Endothelial cell (in vitro differentiated cells): ENCODE measurements at places on chromosomes 12 and 14.

DNA sequence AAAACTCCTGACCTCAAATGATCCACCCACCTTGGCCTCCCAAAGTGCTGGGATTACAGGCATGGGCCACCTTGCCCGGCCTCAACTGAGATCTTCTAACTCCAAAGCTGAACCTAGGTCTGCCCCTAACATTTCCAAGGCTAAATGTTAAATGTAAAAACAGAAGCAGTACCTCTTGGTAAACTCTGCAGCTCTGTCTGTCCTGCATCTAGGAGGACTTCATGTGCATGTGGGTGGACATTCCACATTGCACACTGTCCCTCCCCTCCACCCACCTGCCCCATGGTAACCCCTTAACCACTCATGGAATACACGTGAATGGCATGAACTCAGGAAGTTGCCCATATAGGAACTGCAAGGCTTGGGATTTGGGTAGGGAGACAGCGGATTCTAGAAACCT is 33.1 kb downstream of the SNX6 start:
- DNase-seq = no peak

DNA sequence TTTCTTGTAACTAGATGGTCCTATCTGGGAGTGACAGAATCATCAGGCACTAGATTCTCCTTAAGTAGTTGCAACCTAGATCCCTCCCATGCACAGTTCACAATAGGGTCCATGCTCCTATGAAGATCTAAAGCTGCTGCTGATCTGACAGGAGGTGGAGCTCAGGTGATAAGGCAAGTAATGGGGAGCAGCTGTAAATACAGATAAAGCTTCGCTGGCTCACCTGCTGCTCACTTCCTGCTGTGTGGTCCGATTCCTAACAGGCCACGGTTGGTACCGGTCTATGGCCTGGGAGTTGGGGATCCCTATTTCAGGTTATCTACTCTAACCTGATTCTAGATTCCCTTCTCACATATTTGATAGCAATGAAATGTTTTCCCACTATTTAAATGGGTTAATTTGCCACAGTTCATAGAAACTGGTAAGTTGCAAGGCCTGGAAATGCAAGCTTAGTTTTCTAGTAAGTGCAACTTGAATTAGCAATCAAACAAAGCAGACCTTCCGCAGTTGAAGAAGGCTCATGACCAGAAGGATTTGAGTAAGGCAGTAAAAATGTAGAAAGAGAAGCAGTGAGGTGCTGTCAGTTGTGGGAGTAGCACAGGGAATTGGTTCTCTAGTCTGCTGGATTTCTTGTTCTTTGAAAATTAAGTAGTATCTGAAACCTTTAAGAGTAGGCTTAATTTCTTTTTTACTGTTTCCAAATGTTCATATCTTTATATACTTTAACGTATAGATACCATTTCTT is 332.3 kb downstream of the EGLN3 start:
- DNase-seq = no peak

DNA sequence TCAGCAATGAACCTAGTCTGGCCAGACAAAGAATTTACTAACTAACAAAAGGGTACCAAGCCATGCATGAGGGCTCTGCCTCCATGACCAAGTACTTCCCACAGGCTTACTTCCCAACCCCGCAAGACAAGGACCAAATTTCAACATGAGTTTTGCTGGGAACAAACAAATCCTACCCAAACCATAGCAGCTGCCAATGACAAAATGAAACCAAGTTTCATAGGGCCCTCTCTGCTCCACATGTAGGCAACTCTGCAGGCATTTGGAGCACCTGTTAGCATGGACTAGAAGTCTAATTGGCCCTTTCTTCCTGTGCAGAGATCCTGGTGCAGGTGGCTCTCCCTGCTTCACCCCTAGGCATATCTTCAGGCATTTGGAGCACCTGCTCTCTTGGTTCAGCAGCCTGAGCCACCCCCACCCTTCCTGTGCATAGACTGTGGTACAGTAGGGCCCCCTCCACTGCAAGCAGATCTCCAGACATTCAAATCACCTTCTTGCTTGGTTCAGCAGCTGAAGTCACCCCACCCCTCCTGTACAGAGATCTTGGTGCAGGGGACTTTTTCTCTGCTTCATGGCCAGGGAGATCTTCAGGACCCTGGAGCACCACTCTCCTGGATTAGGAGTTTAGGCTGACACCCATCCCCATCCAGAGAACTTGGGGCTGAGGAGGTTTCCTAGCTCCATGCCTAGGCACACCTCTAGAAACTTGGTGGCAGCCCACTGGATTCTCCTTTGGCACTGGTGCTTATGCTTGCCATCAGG is 308.7 kb downstream of the RPAP3 start:
- DNase-seq = no peak

- DNase-seq = no peak
These were observed 29.4 kb downstream of the FAIM2 start for GRCh38 chr12:49874142-49874897.

- DNase-seq = no peak
These were observed 49.3 kb downstream of the EEA1 start for GRCh38 chr12:92879698-92880322.

DNA sequence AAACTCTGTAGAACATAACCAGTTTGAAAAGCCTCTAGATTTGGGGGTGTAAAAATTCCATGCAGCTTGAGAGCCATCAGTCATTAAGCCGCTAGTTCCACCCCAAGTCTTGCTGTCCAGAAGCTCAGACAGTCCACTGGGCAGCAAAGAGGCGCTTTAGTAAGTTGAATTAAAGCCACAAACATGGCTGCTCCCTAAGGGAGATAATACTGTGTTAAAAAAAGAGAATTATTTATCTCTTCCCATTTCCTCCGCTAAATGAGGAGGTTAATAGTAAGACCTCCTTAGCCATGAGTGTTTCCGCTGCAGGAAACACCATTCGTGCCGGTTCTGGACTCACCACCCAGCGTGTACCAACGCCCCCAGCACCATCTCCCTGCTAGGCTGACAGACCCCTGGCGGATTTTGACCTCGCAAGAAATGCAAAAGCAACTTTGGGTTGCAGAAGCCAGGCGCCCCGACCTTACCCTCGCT is 536 bp downstream of the TM7SF3 start:
- DNase-seq = no peak

GRCh38 chr14:101630056-101630965 is 69.0 kb downstream of the DIO3 start:
- no peak for DNase-seq

DNA sequence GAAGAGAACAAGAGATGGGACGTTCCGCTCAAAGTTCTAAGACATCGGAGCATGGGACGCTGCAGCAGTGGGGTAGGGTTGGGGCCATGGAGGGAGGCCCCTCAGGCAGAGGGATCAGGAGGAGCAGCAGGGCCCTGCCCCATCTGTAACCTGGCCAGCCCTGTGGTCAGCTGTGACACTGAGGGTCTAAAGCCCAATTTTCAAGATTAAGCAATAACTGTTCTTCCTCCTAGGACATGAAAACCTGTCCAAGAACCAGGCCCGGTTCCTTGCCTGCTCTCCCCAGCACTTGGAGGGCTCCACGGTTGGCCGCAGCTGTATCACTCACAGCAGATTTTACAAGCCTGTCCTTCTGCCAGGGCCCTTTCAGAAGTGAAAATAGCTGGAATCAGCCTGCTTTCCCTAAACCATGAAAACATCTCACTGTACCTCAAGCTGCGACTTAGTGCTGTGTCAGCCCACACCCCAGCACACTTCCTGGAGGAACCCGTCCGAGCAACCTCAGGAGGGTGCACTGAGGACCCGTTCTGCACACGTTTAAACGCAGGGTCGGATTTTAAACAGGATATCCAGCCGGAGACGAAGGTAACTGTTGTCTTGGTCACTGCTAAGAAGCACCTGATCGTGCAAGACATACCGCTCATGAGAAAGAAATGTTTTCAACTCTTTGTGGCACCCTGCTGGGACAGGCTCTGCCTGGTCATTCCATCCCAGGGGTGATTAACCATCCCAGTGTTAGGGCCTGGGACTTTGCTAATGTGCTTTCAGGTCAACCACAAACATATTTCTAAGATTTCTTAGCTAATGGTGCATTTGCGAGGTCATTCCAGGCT is 201.9 kb upstream of the DIO3 start:
- no peak for DNase-seq

DNA sequence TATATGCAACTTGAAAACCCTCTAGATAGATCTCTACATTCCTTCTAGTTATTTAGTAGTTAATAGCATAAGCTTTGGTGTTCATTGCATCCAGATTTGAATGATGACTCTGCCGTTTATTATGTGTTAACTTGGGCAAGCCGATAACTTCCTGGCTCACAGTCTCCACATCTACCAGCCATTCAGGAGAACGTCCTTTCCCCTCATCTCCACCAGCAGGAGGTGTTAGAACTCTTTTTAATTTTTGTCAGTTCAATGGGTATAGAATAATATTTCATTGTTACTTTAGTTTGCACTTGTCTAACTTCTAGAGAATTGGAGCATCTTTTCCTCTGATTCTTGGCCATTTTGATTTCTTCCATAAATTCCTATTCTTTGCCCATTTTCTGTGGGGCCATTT is 30.0 kb upstream of the WSCD2 start:
- no peak for DNase-seq

DNA sequence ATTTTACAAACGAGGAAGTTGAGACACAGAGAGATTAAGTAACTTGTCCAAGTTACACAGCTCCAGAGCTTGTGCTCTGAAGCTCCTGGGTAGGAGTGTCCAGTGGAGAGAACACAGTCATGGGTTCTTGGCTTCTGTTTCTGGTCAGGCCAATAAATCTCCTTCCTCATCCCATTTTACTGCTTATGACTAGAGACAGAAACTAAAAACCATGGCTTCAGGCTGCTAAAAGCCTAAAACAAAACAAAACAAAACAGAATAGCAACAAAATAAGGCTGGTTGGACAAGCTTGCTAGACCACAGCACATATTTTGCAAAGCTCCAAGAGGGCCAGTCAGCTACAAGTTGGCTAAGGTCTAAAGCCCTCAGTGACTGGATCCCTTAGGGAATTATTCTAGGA is 49.8 kb downstream of the PTGER2 start:
- no peak for DNase-seq

DNA sequence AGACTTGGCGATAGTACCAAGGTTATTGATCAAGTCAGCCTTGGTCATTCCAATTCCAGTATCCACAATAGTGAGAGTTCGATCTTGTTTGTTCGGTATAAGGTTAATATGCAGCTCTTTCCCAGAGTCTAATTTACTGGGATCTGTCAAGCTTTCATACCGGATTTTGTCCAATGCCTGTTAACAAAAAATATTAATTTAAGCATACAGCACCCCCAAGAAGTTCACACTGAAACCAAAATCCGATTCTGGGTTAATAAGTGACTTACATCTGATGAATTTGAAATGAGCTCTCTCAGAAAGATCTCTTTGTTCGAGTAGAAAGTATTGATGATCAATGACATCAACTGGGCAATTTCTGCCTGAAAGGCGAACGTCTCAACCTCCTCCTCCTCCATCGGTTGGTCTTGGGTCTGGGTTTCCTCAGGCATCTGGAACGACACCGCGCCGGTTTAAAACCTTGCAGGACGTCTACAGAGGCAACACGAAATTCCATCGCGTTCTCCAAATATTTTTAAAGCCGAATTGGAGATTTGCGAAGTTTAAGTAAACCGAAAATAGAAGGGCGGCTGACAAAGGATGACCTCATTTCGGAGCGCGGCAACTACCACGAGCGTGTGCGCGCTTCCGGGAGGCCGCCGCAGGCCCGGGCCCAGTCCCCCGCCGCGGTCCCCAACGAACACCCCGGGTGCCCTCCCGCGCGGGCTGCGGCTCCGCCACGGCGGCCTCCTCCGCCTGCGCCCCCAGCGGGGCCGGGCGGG is 716 bp downstream of the HSP90AA1 start:
- no peak for DNase-seq

DNA sequence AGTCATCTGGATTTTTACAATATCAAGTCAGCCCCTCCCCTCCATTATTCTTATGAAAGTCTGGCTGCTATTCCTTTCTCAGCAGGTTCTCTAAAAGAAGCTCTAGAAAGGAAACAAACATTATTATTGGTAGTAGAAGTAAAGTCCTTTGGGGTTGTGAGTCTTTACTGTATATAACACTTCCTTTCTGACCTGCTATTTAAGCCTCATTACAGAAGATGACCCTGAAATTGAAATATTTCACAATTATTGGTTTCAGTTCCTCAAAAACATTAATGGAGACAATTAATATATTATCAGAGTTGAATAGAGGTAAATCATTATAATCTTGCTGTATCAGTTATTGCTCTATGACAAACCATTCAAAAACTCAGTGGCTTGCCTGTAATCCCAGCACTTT is 19.3 kb downstream of the PLEKHA5 start:
- DNase-seq = no peak

DNA sequence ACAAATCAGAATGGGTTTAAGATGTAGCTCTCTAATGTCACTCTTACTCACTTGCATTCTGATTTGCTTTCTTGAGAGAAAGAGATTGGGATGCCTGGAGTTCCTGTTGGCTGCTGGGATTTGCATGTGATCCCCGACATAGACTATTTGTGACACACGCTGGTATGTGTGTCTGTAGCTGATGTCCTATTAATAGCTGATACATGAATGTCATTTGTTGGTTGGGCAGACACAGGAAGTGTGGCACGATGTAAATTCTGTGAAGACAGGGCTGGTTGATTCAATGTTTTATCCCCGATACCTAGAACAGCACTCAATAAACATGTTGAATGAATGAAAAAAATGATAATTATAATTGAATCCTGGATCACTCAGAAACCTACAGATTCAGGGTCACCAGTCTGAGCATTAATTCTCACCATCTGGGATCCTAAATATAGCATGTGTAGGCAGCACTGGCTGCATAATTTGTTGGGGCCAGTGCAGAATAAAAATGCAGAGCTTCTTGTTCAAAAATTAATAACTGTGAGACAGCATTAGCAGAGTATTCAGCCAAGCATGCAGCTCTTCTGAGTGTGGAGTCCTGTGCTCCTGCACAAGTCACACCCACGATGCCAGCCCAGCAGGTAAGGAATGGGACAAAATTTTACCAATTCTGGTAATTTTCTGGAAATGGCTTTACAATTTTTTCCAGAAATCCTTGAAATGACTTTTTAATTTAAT is 35.5 kb upstream of the SOCS2 start:
- no peak for DNase-seq

- no peak for DNase-seq
These were observed 54.1 kb downstream of the PLXNC1 start for GRCh38 chr12:94202245-94203180.

DNA sequence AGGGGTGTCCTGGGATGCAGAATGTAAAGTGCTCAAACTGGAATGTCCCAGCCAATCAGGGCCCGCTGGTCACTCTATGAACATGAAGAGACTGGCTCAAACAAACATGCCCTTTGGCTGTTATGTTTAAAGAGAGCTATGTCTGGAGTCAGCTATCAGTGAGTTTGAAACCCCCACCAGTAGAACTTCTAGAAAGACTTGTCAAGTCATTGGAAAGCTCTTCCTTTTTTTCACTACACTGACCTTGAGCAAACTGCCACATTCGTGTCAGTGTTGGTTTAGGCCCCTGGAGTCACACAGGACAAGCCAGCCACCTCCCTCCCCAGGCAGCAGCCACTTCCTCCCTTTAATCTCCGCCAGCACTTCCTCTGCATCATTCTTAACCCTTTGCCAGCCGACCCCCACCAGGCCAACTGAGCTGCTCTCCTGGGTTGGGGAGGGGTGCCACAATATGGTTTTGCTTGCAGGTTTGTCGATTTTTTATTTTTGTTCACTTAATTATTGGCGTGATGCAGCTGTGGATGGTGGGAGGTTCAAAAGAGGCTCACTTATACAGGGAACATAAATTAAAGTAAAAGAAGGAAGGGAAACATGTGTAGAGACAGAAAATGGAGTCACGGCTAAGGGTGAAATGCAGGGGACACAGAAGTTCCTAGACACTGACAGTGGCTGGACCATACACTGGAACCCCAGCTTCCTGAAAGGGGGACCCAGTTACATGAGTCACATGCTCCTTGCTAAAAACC is 25.3 kb downstream of the CMKLR1 start:
- peak; percentile 34 for DNase-seq
